ENCODE measurements at places on chromosomes 13 and 19.

- DNase-seq = no peak
These were observed 45.6 kb downstream of the CELF5 start for GRCh38 chr19:3269916-3270671.

DNA sequence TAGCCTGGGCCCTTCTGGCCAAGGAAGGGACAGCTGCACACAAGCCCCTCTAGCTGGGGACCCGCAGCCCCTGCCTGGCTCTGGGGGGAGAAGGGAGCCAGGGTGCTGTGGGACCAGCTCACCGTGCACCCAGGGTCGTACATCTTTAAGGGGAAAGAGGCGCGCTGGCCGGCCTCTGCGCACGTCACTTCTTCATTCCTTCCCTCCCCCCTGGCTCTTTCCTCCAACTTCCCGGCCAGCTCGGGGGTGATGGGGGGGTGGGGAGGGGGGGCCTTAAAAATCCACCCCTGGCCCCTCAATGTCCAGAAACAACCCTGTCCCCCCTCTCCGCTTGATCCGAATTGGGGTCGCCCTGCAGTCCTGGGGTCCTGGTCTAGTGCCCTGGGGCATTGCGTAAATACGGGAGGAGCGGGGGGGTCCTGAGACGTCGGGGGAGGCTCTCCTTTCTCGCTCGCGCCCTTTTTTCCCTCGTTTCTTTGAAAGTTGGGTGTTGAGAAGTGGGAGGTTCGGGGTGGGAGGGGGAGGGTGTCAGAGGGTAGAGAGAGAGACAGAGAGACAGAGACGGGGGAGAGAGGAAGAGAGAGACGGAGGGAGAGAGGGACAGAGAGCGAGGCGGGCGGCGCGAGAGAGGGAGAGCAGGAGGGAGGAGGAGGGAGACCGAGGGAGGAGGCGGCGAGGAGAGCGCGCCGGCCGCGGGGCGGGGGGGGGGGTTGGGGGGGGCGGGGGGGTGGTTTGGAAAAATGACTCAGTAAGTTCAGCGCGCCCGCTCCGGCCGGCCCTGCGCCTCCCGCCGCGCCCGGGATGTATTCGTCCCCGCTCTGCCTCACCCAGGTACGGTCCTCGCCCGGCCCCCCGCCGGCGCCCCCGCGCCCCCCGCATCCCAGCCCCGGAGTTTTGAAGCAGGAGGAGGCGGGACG is at the start of gene NFIC:
NFIC (plus strand) TSS at position 748 of the 917 bp plus-strand sequence; CDS start at position 802, 54 bp downstream.
- peak; percentile 59 for DNase-seq

DNA sequence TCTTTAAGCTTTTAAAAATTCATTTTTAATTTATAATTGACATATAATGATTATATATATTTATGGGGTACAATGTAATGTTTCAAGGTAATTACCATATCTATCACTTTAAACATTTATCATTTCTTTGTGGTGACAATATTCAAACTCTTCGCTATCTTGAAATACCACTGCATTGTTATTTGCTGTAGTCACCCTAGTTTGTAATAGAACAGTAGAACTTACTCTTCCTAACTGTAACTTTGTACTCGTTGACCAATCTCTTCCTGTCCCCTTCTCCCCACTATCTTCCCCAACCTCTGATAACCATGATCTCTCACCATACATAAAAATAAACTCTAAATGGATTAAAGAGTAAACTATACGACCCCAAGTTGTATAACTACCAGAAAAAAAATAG is 20.4 kb downstream of the COG6 start:
- no peak for DNase-seq

- DNase-seq = peak; percentile 57
These were observed at the start of gene TNFSF13B for GRCh38 chr13:108269601-108270328. Gene TNFSF13B (plus strand): TSS chr13:108269718. CDS start chr13:108269896, 178 bp downstream.

DNA sequence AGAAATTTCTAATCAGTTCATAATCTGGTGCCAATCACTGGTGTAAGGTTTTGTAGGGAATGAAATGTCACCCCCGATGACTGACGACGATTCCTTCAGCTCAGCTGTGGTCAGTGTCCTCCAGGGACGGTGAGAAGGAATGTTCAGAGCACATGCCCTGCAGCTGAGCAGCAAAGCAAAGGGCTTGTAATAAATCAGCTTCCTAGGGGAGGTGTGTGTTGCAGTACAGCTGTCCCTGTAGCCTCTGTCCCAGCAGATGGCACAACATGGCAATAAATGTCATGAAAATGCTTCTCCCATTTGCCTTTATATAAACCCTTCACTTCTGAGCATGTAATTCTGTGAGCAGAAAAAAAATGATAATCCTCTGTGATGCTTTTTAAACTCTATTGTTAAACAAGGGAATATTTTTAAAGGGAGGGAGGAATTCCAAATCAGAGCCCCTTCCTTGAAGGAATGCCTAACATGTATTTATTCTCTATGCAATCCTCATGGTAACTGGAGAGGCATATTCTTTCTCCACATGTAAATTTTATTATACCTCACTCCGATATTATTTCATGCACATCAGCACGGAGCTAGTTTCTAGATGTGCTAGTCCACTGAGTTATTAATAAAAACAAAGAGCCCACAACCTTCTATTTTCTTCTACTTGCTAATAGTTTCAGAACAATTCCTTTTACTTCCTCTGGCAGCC is 102.5 kb downstream of the FAM216B start:
- DNase-seq = no peak

DNA sequence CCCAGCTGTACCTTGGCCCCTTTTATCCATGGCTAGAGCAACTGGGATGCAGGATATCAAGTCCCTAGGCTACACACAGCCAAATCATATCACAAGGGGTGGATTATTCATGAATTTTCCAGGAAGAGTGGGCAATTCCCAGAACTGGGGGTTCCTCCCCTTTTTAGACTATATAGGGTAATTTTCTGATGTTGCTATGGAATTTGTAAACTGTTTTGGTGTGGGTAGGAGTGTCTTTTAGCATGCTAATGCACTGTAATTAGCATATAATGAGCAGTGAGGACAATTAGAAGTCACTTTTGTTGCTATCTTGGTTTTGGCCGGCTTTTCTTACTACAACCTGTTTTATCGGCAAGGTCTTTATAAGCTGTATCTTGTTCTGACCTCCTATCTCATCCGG is 18.0 kb upstream of the IGFL4 start:
- no peak for DNase-seq

GRCh38 chr13:94162289-94162688 is 317.2 kb downstream of the DCT start:
- no peak for DNase-seq

- peak; percentile 89 for DNase-seq
These were observed 4.6 kb upstream of the APC2 start for GRCh38 chr19:1445185-1445931.

- peak; percentile 9 for DNase-seq
These were observed 943 bp downstream of the GJB6 start for GRCh38 chr13:20230913-20231838.

GRCh38 chr13:95643571-95643935 is 953 bp downstream of the DZIP1 start:
- no peak for DNase-seq

GRCh38 chr13:56189978-56190377 is 950.7 kb upstream of the PRR20A start:
- DNase-seq = no peak

- no peak for DNase-seq
These were observed 4.8 kb downstream of the F2RL3 start for GRCh38 chr19:16893686-16893989.

- no peak for DNase-seq
These were observed 140.5 kb downstream of the NDFIP2 start for GRCh38 chr13:79621449-79621848.

DNA sequence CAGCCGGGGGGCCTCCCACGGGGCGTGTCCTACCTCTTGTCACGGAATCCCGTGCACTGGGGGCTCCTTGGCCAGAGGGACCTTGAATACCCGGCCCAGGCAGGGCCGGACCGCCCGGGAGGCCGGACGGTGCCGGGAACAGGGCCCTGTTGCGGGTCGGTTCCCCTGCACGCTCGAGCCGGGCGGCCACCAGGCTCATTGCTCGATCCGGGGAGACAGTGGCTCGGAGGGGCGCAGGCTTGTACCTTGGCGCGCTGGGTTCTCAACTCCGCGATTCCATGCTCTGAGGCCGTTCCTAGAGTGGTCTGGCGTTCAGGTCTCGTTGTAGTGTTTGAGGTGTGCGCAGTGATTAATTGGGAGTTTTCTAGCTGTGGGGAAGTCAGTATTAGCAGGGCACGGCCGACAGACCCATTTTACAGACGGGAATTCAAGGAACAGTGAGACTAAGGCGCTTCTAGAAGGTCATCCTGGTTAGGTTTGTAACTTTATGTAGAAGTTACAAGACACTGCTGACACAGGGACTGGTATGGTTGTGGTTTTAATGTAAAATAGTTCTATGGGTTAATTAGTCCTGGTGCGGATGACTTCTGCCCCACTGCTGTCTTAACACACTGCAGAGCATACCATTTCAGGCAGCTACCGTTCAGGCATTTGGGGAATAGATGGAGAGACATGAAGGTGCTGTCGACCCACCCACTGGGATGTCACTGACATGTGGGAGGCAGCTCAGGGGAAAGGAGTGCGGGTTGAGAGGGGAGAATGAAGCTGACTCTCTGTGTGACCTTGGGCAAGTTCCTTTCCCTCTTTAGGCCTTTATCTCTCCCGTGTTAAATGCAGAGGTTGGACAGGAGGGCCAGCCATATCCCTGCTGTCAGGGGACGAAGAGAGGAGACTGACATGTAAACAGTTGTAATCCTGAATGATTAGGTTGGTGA is 592 bp downstream of the CLPTM1 start:
- DNase-seq = no peak

GRCh38 chr13:73532987-73533510 is 474.2 kb downstream of the KLF5 start:
- DNase-seq = no peak

- no peak for DNase-seq
These were observed 2.3 kb downstream of the ZNF700 start for GRCh38 chr19:11927227-11927626.

GRCh38 chr13:80035096-80035495 is 305.8 kb downstream of the SPRY2 start:
- no peak for DNase-seq

DNA sequence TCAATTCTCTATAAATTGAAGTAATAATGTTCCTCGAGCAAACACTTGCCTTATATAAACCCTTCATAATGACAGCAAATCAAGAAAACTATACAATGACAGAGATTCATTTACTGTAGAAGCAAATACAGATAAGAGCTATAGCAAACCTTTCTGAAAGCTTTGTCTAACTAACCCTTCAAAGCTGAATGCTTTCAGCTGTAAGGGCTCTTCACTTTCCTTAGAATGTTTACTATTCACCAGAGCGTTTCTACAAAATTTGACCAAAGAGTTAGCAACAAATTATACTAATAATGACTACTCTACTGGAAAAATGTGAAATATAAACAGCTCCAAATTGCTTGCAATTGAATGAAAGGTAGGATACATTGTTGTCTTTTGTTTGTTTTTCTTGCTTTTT is 218.1 kb downstream of the SLITRK5 start:
- DNase-seq = no peak

DNA sequence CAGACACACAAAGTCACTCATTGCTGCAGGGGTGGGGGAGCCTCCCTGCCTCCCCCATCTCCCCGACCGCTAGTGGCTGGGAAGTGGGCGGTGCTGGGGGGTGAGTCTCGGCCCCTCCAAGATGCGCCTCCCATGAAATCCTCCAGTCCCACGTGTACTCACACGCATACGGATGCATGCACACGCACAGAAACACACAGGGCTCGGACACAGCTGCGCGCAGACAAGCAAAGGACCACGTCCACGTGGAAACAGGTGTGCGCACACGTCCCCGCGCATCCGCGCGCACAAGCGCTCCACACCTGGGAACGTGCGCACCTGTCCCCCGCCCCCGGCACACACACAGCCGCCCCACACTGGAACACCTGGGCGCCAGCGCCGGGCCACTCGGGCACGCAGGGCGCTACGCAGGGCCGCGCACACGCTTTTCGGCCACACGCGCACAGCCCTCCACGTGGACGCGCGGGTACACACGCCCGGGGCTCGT is 687 bp downstream of the MATK start:
- DNase-seq = peak; percentile 40

DNA sequence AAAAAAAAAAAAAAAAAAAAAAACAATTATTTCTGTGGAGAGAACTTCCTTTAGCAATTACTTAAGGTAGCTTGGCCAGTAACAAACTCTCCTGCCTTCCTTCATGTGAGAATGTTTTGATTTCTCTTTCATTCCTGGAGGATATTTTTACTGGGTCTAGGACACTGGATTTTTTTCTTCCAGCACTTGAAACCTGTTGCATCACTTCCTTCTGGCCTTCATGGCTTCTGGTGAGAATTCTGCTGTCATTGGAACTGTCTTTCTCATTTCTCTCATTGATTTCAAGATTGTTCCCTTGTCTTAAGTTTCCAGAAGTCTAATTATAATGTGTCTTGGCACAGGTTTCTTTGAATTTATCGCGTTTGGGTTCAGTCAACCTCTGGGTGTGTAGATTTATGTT is 19.3 kb upstream of the RAB20 start:
- DNase-seq = no peak

GRCh38 chr19:46975925-46976782 is 43.5 kb upstream of the NPAS1 start:
- DNase-seq = no peak

- DNase-seq = no peak
These were observed 8.7 kb downstream of the CD177 start for GRCh38 chr19:43362179-43362578.

DNA sequence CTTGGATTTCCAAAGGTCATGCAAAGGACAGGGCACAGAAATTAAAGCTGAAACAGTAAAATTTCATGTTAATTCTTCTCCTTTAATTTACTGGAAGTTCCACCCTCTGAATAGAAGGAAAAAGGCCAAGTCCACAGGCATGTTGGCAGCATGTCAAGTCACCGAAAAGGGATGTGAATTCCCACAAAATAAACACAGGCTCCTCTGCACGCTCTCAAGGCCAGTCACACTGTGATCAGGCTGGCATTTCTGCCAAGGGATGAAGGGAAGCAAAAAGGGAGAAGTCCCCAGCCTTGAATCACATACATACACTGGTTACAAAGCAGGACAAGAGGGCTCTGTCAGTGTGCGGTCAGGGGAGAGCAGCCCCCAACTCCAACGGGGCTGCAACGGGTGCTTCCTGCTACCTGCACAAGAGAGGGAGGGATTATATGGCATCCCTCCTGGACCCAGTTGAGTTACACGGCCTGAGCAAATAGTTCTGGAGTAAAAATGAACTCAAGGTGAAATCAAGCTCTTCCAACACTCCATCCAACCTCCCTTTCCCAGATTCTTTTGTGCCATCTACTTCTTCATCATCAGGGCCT is 6.9 kb downstream of the DCLK1 start:
- DNase-seq = no peak

GRCh38 chr19:39247701-39248664 is 673 bp downstream of the IFNL4 start:
- no peak for DNase-seq

DNA sequence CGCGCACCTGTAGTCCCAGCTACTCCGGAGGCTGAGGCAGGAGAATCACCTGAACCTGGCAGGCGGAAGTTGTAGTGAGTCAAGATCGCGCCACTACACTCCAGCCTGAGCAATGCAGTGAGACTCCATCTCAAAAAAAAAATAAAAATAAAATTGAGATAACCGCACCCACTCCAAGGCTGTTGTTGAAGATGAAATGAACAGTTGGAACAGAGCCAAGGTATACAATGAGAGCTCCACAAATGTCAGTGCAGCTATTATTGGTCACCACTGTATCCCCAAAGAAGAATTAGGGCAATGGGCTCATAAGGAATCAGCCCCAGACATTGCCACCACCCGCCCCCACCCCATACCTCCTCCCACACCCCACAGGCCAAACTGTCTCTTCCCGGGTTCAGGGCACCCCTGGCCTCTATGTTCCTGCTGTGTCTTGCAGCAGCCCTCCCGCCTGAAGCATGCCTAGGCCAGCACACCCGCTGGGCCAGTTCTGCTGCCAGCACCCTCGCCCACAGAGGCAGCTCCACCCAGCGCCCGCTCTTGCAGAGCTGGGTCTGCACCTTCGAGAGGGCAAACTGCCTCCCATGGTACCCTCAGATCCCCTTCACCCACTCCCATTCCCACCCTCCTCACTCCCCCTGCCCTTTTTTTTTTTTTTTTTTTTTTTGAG is 3.5 kb upstream of the S1PR5 start:
- no peak for DNase-seq
